T1000 (cell line): ENCODE measurements at places on chromosomes 2 and 18.

- DNase-seq, result no peak
Measured at GRCh38 chr2:183243758-183244157, 119.5 kb downstream of the NUP35 start.

GRCh38 chr2:170714381-170715061 is 616 bp upstream of the SP5 start:
- DNase-seq, result no peak

- DNase-seq, result no peak
Measured at GRCh38 chr2:98913916-98914712, 21.9 kb downstream of the CRACDL start.

DNA sequence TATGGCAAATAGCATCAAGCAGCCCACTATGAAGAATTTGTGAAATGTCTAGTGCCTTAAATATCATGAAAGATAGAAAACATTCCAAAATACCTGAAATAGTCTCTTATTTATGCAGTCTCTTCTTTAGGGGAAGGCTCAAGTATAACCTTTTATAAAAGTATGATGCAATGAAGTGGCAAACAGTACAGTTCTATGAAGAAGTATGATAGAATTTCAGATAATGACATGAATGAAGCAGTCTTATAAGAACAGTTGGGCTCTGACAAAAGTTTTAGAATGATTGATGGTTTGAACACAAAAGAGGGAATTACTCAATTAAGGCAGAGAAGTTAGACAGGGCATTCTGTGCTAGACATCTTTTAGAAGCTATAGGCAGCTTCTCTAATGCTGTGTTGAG is 1791.8 kb upstream of the PIK3C3 start:
- no peak for DNase-seq

DNA sequence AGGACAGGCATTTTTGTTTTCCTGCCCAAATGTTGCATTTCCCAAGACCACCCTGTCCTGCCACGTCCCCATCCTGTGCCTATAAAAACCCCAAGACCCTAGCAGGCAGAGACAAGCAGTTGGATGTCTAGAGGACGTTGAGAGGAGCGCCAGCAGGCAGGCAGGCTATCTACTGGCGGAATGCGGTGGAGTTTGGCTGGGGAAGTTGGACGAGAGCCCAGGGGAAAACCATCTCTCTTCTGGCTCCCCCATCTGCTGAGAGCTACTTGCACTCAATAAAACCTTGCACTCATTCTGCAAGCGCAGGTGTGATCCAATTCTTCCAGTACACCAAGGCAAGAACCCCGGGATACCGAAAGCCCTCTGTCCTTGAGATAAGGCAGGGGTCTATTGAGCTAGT is 72.5 kb downstream of the ARL6IP6 start:
- no peak for DNase-seq

- no peak for DNase-seq
Measured at GRCh38 chr2:174985614-174986013, 19.6 kb downstream of the CHN1 start.

- no peak for DNase-seq
Measured at GRCh38 chr2:237625216-237625705, 2.1 kb upstream of the LRRFIP1 start.

DNA sequence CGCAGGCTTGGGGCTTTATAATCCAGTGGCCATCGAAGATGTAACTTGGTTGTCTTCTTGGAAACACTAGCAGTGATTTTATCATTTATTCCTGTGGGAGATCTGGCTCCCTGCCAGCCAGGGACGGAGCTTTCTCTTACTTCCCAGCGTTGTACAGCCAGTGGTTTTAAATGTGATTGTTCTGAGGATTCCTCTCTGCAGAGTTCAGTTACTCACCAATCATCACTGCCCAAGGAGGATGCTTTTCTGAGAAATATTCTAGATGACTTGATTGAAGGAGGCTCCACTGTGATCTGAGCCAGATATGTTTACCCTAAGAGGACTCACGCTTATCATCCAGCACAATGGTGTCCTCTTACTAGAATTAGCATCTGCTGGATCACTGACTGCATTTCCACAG is 744.3 kb downstream of the RNF144A start:
- DNase-seq, result no peak

DNA sequence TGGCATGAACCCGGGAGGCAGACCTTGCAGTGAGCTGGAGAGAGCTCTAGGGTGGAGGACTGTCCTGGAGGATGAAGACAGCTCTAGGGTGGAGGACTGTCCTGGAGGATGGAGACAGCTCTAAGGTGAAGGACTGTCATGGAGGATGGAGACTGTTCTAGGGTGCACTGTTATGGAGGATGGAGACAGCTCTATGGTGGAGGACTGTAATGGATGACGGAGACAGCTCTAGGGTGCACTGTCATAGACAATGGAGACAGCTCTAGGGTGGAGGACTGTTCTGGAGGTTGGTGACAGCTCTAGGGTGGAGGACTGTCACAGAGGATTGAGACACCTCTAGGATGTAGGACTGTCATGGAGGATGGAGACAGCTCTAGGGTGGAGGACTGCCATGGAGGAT is 21.1 kb upstream of the KCNG2 start:
- DNase-seq, result no peak

DNA sequence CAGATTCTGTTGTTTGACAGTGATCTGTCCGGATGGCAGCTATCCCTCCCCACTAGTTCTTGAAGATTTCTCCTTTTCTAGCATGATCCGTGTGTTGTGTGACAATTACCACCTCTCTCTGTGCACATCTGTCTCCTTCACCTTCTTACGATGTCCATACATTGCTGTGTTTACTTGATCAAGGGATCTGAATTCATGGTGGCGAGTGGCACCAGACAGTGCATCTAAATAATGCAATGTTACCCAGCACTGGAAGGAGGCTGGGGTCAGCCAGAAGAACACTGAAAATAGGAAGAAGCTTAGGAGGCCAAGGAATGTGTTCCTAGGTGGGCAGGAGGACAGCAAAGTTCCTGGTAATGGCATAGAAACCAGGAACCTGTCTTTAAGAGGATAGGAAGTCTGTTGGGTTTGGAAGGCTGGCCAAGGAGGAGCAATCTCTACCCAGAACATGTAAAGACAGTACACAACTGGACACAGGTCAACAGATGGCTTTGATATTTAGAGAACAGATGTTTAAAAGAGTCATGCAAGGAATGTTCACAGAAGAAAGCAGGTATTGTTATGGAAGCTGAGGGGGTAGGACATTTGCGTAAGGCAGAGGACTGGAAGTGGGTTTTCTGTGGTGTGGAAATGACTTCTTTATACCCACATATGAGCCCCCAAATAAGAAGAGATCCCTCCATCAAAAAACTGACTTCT is 126.4 kb downstream of the HRH4 start:
- no peak for DNase-seq

GRCh38 chr2:6071519-6071918 is 379.3 kb downstream of the SOX11 start:
- no peak for DNase-seq

- DNase-seq, result no peak
Measured at GRCh38 chr2:136809998-136810397, 44.7 kb downstream of the THSD7B start.

- DNase-seq, result no peak
Measured at GRCh38 chr2:105917688-105918087, 173.0 kb downstream of the NCK2 start.

- DNase-seq, result no peak
Measured at GRCh38 chr2:112345030-112346027, 69.9 kb downstream of the ZC3H6 start.

DNA sequence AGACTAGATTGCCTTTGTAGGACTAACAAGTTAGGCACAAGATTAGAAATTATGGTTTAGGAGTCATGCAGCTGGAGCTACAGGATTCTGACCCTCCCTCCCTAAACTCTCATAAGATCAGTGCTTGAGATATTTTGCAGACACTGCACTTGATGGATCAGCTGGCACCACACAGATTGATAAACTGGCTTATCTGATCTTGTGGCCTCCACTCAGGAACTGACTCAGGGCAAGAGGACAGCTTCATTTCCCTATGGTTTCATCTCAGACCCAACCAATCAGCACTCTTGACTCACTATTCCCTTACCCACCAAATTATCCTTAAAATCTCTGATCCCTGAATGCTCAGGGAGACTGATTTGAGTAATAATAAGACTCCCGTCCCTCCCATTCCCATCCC is 152.3 kb downstream of the DIS3L2 start:
- DNase-seq, result no peak

- peak; percentile 53 for DNase-seq
Measured at GRCh38 chr2:235605312-235606003, 111.6 kb downstream of the AGAP1 start.

DNA sequence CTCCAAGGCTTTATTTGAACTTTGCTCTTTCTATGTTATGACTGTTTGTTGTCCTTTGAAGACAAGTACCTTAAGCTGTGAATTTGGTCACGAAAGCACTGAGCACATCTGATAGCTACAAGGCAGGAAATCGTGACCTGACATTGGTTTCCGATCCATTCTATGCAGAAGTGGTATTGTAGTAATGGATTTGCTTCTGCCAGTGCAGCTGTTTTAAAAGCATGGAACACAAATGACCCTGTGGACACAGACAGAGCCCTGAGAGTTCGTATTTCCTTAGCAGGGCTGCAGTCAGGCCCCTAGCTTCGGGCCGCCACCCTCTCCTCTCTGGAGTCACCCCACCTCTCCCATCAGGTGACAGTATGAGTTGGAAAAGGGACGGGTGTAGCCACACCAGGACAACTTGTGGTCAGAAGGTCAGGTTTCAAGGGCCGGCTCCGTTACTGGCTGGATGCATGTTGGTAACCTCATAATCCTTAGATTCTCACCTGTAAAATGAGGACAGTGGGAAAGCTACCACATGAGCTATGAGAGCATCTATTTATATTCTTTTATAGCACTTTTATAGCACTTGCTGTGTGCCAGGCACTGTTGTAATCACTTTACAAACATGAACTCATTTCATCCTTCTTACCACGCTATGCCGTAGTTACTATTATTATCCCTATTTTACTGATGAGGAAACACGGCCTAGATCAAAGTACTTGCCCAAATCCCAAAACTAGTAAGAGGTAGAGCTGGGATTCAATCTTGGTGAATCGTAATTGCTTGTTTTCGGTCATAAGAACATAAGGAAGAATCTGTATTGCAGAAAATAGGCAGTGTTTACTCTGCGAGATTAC is 70.2 kb downstream of the SPATS2L start:
- no peak for DNase-seq

- DNase-seq, result no peak
Measured at GRCh38 chr2:45612285-45612684, 1.2 kb upstream of the SRBD1 start.
